Germinal center (tissue), 1 donor: ENCODE measurements at places on chromosomes 6 and 20.

- no peak for DNase-seq
Observed at GRCh38 chr20:12055161-12055560, 137.5 kb downstream of the BTBD3 start.

GRCh38 chr6:23202207-23202606, 632.8 kb downstream of the HDGFL1 start:
- DNase-seq, result no peak

DNA sequence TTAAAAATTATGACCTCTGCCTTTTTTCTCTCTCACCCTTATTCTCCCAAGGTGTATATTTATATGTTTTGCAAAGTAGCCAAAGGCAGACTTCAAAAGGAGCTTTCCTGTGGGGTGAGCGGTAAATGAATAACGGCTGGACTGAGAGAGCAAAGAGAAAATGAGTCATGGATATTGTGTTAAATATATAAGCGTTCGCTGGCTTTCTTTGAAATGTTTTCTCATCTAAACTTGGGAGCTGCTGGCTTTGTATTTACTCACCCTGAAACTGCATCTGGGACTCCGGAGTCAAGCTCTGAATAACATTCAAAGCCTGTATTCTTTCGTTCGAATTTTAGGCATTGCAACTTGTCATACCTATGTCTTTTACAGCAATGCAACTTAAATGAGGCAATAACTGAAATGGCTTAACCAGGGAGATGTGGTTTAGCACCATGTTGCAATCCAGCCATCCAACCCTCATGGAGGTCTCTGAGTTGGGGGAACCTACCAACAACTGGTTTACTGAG, 32.0 kb downstream of the ATXN1 start:
- DNase-seq, result no peak

DNA sequence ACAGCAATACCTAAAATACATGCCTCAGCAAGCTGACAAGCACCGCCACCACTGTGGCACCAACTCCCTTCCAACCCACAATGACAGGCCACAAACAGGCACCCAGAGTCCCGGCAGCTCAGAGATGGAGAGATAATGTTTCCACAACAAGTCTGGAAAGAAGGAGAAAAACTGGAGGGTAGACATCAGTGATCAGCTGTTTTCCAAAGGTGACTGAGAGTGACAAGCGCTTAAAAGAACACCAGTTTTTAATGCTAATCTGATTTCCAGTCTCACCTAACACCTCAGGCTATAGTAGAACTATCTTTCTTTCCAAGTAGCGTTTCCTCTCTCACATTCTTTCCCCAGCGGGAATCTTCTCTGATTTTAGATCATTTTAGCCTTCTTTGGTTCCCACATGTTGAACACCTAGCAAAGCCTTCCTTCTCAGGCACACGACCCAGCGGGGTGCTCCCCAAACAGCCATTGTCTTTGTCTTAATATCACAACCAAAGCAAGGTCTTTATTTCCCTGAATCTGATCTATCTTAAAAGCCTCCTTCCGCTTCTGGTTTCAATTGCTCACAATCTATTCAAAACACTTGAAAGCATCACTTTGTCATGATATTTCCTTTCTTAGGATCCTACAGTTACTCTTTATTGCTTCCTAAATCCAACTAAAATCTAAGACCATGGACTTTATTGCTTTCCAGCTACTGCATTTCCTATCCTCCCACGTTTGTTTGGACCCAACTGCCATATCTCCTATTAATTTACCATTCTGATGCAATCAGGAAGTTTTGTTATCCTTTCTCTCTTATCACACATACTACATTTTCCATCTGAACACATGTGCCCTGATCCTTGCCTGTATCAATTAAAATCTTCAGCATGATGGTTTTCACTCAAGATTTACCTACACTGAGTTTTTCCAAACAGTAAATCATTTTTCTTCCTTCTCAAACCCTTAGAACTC, 282.7 kb downstream of the ADGB start:
- no peak for DNase-seq

- no peak for DNase-seq
Observed at GRCh38 chr6:122392564-122393350, 6.7 kb upstream of the HSF2 start.

DNA sequence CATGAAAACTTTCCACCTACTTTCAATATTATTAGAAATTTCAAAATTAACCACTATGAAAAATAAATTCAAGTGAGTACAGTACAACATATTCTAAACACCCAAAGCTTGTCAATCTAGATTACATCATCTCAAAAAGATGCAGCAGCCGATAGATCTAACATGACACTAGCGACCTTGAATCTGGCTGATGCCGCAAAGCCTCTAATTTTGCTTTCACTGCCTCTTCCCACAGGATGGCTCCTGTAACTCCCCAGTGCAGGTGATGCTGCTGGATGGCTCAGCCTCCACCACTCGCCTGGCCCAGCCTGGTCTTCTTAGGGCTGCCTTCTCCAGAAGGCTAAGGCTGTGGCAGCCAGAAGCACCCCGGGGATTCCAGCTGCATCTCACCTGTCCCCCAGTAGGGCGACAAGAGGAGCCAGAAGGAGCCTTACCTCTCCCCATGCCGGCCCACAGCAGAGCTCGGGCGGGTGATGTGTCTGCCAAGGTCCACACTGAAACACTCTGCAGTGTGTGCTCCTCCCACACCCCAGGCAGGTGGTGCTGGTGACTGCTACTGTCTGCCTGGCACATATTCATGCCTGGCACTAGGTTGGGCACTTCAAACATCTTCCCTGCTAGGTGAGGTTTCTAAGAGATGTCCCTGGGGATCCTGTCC, 82.1 kb downstream of the SLC23A2 start:
- DNase-seq, result no peak

GRCh38 chr20:20683020-20683419, 29.4 kb downstream of the RALGAPA2 start:
- DNase-seq, result no peak

DNA sequence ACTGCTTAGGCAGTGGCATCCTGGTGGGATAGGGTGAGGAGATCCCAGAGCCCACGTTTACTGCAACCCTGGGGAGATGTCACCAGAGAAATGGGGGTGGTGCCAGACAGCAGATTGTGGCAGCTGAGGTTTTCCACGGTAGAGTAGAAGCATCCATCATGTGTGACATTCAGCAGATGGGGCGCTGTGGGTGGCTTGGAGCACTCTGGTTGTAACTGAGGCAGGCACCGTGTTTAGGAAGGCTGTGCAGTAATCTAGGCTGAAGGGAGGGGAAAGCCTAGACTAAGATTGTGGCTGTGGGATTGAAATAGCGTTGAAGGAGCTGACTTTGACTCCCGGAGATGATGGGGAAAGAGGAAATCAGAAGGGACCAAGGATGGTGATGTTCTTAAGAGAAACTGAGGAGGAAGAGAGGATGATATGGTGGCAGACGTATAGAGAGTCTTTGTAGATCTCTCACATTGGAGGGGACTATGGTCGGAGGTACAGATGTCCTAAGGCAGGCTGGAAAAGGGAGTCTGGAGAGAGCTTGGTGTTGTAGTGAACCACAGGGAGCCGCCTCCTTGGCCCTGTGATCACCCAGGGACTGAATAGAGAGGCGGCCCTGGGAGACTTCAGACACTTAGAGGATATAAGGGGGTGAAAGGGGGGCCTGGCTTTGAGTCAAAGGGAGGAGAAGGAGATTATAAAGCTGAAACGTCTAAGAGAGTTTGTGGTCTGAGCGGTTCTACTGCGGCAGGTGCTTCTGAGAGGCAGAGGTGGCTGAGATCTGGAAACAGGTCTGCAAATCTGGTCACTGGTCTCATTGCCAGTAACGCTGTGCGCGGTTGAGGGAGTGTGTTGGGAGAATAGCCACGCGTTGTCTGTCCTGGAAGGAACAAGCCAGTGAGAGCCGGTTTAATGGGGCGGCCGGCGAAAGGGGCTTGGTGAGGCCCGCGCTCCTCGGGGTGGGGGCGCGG, 792 bp upstream of the MICA start:
- peak; percentile 42 for DNase-seq

DNA sequence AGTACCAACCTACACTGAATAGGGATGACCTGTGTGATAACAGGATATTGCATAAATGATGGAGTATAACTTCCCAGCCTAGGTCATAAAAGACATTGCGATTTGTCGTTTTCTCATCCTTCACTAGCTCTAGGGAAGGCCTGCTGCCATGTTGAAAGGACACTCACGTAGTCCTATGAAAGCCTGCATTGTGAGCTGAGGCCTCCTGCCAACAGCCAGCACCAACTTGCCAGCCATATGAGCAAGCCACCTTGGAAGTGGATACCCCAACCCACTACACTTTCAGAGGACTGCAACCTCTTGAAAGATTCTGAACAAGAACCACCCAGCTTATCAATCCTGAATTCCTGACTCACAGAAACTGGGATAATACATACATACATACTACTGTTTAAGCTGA, 3.5 kb upstream of the PANK2 start:
- no peak for DNase-seq

DNA sequence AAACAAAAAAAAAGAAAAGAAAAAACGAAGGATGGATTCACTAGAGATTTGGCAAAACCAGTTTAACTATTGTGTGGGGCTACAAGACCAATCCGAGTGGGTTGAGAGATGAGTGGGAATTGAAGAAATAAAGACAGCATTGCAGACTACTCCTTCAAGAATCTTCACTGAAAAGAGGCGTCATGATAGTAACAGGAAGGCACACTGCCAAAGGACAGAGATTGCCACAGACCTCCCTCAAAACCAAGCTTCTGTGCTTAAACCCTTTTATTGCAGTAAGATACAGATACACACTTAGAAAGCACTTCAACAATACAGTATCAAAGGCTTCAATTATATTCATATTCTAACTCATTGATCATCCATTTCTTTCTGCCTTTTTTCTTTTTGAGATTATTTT, 103.9 kb downstream of the IPCEF1 start:
- no peak for DNase-seq

DNA sequence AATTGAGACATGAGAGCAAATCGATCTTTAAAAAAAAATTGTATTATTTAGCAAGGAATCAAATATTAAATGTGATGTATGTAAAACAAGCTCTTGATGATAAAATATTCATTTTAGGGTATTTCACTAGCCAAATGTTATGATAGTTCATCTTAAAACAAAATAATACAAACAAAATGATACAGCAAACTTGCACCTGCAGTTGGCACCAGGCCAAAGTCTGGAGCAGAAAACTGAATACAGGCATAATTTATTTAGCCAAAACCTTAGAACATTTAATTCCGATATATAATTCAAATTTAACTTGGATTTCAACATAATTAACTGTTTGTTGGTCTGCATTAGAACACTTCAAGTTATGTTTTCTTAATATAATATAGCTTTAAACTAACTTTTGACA, 60.9 kb downstream of the EPHA7 start:
- DNase-seq, result no peak

GRCh38 chr6:9140951-9141460, 705.7 kb upstream of the SLC35B3 start:
- DNase-seq, result no peak

GRCh38 chr20:6866741-6867140, 99.3 kb downstream of the BMP2 start:
- no peak for DNase-seq

DNA sequence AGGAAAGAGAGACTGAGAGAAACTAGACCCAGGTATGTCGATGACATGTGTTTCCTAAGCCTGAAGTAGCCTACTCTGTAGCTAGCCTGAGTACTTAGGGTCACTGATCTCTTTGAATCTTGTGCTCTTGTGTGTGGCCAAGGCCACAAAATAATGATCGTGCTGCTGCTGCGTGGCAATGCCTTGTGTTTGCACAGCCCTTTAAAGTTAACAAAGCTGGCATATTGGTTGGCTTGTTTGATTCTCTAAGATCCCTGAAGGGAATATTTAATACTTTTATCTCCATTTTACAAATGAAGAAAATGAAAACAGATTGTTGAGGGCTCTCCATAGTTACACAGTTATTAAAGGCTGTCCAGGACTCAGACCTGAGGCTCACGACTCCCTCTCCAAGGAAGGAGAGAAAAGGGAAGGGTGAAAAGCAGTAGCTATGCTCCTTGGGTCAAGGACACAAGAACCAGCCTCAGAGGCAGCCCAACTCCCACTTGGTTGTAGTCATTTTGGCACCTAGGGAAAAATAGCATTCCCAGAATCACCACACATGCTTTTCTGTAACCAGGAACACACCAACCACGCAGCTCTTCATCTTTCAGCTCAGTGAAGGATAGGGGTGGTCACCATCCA, 130.7 kb downstream of the LRFN2 start:
- no peak for DNase-seq

- DNase-seq, result no peak
Observed at GRCh38 chr6:89596484-89596883, 42.1 kb downstream of the LYRM2 start.

- no peak for DNase-seq
Observed at GRCh38 chr6:158761746-158762145, 57.4 kb downstream of the EZR start.

GRCh38 chr6:166417285-166417691, 34.5 kb upstream of the MPC1 start:
- no peak for DNase-seq

DNA sequence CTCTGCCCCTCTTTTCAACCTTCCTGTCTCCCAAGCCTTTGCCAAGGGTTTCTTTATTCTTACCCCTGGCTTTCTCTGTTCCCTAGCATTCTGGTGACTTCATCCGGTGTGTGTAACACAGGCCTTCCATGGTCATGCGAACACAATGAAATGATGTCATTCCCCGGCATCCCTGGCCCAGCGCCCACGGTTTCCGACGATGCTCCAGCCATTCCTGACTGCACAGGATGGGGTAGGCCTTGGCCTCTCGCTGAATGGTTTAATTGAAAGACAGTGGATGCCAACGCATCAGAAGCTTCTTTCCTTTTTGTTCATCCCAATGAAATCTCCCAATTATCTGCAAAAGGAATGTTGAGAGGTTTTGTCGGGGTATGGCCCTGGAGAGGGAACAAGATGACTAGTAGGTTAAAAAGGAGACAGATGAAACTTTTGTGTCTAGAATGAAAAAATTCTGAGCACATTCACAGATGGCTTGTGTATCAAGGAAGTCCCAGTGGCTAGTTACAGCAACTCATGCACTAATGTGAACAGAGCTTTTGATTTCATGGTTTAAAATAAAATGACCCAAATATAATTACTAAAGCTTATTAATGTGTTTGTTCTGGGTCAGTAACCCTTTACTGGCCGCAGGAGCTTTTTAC, 655.0 kb downstream of the QKI start:
- DNase-seq, result no peak

- DNase-seq, result no peak
Observed at GRCh38 chr6:79803917-79804316, 143.4 kb downstream of the ELOVL4 start.

GRCh38 chr6:47407300-47408281, 70.0 kb upstream of the CD2AP start:
- no peak for DNase-seq

DNA sequence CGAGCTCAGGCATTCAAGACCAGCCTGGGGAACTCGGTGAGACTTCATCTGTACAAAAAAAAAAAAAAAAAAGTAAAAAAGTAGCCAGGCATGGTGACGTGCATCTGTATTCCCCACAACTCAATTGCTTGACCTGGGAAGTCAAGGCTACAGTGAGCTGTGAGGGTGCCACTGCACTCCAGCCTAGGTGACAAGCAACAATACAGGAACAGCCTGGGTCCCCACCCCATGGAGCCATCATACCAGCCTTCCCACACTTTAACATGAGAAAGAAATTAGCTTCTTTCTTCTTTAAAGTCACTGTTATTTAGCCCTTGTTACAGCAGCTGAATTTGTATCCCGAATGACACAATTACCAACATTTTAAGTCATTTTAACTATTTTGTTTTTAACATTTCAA, 56.1 kb downstream of the SCML4 start:
- no peak for DNase-seq

GRCh38 chr20:54340667-54341081, 132.8 kb downstream of the PFDN4 start:
- no peak for DNase-seq
